HAP-1 (cell line): ENCODE measurements at places on chromosomes 13 and 19.
A peak's percentile ranks its signal among the peaks of the same experiment; 100 is the strongest.

DNA sequence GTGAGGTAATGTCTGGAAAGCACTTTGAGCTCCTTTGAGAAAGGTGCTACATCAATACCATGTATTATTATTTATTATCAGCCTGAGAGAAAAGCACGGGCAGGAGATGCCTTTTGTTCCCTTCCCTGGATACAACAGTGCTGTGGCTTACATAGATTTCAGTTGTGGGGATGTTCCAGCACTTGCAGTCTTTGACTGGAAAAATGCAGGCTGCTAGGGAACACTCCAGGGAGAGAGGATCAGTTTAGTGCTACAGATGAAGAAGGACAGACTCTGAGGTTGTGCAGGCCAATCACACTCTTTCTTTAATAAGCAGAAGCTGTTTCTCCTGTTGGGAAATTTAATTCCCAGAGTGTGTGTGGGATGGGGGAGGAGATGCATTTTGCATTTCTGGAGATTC lies 94.5 kb upstream of the OBI1 start:
- no peak for DNase-seq

DNA sequence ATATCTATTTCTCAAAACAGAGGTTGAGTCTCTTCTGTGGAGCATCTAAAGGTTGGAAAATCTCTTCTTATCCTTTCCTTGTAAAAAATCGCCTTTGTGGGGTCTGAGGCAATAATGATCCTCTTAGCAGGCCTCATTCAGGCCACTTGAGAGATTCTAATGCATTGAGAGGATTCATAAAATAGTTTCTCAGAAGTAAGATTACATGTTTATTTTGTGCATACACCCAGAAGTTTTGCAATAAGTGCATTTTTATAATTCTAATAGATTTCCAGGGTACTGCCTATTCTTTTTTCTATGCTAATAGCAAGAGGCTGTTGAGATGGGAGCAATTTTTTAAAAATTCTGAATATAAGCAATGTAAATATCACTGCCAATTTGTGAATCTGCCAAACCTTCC lies 342.2 kb upstream of the KLF12 start:
- no peak for DNase-seq

GRCh38 chr19:47750752-47751151 lies 5.4 kb downstream of the NOP53 start:
- DNase-seq = no peak

- DNase-seq = no peak
Observed at GRCh38 chr13:89465366-89465765, 1794.2 kb downstream of the SLITRK5 start.

DNA sequence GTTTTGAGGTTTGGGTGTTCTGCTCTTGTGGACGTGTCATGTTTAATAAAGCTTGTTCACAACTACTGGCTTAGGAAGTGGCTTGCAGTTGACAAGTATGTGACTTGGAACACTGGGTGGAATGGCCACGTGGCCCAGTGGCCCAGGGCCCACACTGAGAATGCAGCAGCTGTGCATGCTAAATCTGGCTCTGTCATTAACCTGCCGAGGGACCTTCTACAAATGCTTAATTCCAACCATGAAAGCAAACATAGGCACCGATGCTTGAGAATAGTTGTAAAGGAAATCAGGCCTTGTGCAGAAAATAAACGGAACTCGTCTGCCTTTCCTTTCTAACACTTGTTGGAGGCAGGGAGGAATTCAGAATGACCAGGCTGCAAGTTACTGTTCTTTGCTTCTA lies 11.6 kb upstream of the CLDN10 start:
- DNase-seq = no peak

- peak; percentile 21 for DNase-seq
Observed at GRCh38 chr13:72194523-72194922, 327.5 kb upstream of the DACH1 start.

DNA sequence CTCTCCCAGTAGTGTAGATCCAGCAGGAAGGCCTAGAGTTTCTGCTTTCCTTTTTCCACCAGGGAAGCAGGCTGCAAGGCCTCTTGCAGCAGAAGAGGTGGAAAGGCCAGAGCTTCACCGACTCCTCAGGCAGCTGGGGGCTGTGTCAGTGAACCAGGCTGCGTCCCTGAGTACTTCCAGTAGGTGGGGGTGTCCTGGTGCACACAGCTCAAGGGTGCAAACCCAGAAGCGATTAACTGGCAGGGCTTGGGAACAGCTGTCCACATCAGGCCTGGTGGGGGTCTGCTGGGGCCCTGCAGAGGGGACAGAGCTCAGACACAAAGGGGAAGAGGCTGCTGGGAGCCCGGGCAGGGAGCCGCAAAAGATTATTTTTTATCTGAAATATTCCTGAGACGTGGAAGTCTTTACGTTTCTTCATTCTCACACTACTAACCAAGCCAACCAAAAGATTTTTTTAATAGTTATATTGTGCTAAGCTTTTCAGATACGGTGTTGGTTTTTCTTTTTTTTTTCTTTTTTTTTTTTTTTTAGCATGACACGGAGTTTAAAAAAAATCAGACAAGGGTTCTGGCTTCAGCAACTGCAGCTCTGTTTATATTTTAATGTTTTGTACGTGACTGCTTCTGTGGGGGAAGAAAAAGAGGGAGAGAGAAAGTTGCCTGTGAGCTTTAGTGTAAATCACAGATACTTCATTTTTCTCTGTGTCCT lies 11.0 kb downstream of the TSHZ3 start:
- DNase-seq = peak; percentile 66

DNA sequence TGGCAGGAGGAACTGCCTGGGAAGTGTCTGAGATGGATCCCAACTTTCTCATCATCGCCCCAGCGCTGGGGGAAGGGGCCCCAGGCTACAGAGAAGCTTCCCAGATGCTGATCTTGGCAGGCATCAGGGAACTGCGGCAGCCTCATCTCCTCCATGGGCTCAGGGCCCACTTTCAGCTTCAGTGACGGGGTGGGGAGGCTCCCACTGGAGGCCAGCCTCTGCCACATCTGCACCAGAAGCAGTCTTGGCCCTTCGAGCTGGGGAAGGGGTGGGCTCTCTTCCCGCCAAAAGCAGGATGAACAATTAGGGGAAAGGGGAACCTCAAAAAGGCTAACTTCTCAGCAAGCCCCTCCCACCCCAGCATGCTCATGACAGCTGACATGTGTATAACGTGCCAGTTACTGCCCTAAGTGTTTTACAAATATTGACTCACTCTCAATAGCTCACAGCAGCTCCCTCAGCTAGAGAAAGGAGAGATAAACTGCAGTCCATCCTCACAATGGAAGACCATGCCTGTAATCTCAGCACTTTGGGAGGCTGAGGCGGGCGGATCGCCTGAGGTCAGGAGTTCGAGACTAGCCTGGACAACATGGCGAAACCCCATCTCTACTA lies 7.1 kb upstream of the S1PR2 start:
- no peak for DNase-seq

- DNase-seq = no peak
Observed at GRCh38 chr19:6801485-6802086, 29.1 kb downstream of the VAV1 start.

DNA sequence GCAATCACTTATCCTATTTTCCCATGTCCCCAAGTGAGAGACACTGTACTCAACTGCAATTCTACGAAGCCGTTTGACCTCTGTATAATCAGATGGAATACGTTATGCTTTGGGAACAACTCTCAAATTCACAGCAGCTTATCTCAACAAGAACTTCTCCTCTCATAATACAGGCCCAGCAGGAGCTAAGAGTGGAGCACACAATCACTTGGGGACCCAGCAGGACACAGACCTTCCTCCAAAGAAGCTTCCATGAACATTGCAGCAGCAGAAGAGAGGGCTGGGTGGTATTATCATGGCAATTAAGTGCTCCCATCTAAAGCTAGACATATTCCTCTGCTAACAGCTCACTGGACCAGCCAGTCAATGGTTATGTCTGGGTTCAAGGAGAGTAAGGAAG lies 428.3 kb upstream of the MIR17HG start:
- DNase-seq = no peak

- no peak for DNase-seq
Observed at GRCh38 chr19:17680230-17680722, 7.9 kb downstream of the UNC13A start.

DNA sequence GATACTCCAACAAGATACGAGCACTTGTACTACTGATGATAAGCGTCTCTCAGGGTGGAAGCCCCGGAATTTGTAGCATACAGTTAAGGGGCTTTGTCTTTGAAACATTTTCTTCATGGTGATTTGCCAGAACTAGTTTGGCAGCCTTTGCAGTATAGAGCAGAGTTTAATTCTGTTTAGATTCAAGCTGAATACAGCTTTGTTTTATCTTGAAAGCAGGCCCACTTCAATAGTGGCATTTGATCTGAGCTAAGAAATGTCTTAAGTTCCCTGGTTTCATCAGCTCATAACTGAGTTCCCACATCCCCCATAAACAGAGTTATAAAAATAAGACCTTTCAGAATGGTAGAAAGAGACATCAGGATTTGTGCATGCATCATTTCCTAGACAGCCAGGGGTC lies 125.9 kb downstream of the MIPEP start:
- no peak for DNase-seq

DNA sequence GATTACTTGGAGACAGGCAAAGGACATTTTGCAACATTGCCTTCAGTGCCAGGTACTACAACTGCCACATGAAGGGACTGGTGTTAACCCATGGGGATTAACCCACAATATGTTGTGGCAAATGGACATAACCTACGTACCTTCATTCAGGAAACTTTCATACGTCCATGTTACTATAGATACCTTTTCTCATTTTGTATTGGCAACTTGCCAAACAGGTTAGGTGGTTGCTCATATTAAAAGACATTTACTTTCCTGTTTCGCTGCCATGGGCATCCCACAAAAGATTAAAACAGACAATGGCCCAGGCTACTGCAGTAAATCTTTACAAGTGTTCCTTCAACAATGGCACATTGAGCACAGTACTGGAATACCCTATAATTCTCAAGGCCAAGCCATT lies 925.3 kb downstream of the SLITRK6 start:
- DNase-seq = no peak

- no peak for DNase-seq
Observed at GRCh38 chr19:2653218-2653617, 49.3 kb downstream of the GNG7 start.

DNA sequence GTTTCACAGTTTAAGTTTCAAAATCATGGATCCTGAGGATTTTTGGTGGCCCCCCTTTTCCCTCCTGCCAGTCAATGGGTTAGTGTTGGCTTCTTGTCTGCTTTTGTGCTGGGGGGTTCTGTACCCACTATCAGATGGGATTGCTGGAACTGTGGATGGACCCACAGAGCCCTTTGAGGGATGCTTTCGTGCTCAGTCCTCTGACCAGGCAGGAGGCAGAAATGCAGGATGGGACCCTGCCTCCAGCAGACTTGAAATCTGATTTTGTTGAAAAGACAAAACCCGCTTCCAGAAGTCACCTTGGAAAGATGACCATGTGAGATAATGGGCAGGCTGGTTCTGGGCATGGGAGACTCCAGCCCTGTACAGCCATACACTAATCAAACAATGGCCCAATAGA lies 408.9 kb downstream of the ZNF536 start:
- DNase-seq = no peak

DNA sequence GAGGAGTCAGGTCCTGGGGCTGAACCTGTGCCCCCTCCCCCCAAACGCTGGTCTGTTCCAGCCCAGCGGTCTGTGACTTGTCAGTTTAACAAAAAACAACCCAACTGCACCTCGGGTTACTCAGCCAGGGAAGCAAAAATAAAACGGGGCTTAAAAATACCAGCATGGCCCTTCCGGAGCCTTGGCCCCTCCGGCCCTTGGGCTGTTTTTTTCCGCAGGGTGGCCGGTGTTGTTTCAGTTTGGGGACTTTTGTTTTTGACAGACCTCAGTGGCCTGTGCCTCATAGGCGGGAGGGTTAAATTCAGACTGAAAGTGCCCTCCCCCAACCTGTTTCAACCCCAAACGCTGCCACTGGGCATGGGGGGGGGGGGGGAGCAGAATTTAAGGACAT lies 4.0 kb downstream of the TCF3 start:
- DNase-seq = no peak

DNA sequence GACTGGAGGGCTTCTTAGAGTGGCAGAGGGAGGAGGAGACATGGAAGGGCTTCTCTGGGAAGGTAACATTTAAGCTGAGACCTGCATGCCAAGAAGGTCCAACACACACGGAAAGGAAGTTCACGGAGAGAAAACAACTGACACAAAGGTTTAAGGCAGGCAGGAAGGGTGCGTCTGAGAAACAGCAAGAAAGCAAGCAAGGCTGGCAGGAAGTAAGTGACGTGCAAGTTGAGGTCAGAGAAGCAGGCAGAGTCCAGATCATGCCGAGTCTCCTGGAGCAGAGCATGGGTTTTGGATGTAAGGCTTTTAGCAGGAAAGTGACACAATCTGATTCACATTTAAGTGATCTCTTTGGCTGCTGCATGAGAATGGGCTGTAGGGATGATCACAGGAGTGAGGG lies 60.5 kb downstream of the ATP7B start:
- no peak for DNase-seq

GRCh38 chr13:43572656-43573360 lies 214.0 kb downstream of the ENOX1 start:
- peak; percentile 38 for DNase-seq

- no peak for DNase-seq
Observed at GRCh38 chr19:39709026-39709872, 5.0 kb downstream of the LGALS14 start.

- DNase-seq = no peak
Observed at GRCh38 chr19:52170304-52170703, 1.1 kb downstream of the ZNF836 start.

DNA sequence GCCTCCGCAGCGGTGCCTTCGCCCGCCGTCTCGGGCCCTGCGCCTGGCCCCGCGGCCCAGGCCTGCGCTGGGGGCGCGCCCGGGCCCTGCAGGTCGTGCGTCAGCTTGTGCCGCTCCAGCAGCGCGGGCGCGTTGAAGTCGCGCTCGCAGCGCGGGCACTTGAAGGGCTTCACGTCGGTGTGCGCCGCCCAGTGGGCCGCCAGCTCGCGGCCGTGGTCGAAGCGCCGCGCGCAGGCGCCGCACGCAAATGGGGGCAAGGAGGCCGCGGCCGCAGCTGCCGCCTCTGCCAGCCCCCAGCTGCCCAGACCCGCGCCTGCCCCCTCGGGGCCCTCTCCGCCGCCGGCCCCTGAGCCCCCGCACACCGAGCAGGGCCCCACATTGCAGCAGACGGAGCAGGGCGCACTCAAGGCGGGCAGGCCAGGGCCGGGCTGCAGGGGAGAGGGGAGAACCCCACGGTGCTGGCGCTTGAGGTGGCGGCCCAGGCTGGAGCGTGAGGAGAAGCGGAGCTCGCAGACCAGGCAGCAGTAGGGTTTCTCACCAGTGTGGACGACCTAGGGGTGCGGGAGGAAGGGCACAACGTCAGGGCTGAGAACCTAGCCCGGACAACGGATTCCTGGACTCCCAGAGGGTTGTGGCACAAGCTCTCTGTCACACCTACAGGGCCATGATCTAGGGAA lies 6.1 kb downstream of the FIZ1 start:
- no peak for DNase-seq
